ENCODE measurements at places on chromosomes 6 and 20.

- DNase-seq, result no peak
Measured at GRCh38 chr6:39490108-39490507, 167.6 kb upstream of the KCNK16 start.

DNA sequence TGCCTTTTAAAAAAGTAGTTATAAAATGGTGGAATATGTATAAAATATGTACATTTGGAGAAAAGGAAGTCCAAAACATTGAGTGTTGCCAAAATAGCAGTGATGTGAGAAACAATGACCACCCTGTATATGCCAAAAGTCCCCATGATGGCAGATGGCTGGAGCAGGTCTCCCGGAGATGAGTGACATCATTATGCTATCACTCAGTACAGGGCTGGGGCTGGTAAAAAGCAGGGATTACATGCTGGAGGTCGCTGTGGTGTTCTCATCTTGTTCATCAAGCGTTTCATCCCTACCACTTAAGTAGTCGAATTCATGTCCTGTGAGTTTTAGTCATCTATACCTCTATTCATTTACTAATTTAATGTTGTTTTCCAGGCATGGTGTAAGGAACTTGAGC is 315.3 kb upstream of the SLC35B3 start:
- no peak for DNase-seq

- DNase-seq, result no peak
Measured at GRCh38 chr20:22581437-22582385, 2.7 kb downstream of the FOXA2 start.

DNA sequence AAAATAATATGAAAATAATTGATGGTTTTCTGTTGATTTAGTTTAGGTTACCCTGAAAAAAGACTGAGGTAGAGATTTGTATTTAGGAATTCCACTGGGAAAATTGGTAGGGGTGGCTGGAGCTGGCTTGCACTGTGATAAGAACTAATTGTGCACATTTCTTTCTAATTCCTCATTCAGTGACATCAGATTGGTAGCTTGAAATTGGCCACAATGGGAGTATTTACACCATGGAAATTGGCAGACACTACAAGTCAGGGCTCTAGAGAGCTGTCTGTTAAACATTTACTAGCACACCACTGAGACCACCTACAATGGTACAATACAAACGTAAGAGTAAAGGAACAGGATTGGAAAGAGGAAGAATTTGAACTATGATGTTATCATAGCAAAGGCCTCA is 52.0 kb upstream of the ISM1 start:
- DNase-seq, result no peak

GRCh38 chr20:32204205-32205109 is 3.1 kb downstream of the PLAGL2 start:
- no peak for DNase-seq

DNA sequence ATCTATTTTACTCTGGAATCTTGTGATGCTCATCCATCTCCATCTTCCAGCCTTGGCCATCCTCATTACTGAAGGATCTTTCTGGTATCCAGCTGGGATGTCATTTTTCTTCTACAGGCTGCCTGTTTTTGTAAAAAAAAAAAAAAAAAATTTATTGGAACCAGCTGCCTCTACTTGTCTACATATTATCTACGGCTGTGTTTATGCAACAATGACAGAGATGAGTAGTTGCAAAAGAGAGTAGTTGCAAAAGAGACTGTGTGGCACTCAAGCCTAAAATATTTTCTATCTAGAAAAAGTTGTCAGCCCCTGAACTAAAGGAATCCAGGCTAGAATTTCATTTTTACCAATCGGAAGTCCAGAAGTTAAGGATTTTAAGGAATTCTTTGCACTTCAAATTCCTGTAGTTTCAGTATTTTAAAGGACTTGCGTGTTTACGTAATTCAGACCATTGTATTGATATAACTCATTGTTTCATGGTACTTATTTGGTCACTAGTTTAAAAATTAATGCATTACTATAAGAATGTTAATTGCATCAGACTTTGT is 38.6 kb upstream of the PLCG1 start:
- peak; percentile 26 for DNase-seq

DNA sequence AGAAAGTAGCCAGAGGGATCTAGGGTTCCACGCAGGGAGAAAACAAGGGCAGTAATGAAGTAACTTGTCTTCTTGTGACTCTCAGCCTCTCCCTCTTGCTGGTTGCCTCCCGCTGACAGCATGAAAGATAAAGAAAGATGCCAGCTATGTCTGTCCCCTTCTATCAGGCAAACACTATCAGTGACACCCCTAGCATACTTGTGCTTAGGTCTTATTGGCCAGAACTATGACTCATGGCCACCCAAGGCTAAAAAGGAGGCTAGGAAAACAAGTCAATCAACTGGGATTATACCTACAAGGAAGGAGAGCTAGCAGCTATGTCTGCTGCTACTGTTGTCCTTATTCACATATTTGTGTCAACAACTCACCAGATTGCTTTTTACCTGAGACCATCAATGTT is 206.8 kb upstream of the SOX4 start:
- no peak for DNase-seq

GRCh38 chr6:145031001-145031400 is 704.3 kb downstream of the EPM2A start:
- no peak for DNase-seq

DNA sequence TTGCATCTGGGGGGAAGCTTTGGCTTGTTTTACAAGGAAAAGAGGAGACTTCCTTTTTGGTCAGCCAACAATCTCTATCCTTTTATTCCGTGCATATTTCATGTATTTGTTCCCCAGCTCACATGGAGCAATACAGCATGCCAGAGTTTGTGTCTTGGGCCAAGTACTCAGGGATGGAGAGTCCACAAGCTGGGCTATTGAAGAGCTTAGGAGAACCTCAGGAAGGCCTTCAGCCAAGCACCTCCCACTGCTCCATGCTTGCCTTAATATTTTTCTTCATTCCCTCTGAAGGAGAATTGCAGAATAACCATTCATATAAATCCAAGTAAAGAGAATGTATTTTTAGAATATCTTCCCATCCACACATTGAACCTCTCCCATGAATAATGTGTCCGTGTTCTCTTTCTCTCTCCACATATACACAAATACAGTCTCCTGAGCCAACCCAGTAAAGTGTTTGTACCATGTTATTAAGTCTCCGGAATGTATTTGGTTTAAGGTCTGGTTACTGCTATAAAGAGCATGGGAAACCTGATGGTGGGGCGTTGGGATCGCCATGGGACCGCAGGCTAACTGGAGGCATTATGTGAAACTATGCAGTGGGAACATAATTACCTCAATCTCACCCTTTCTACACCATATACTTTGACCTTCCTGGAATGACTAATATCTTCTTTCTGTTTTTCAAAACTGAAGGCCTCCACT is 3.0 kb downstream of the LAMA4 start:
- peak; percentile 46 for DNase-seq

DNA sequence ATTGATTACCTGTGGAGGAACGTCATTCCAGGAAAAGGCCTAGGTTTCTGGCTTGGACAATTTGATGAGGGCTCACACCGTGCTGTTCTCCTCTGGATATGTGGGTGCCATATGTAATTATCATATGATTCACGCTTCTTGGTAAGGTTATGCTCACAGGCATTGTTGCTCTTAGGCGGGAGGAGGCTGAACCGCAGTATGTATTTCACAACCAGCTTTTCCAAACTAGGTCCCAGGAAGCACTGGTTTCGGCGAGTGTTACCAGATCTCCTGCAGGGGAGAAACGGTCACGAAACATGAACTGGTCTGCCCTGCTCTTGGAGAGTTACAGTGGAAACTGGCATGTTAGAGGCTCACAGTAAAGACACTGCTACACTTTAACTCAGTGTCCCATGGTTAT is 793 bp upstream of the FAM50B start:
- no peak for DNase-seq

DNA sequence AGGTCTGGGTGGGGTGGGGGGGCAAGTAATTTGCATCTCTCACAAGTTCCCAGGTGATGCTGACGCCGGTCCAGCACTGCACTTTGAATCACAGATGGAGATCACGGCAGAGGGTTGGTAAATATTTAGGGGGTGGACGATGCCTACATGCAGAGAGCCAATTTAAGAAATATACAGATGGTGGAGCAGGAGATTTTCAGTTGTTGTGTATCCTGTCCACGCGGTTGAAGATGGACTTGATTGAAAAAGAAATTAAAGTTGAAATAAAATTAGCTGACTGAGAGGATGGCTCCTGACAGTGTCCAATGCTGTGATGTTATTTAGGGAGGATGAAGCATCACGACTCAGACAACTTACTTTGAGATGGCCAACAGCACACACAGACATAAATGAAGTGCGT is 74.6 kb downstream of the PHACTR3 start:
- DNase-seq, result no peak

- no peak for DNase-seq
Measured at GRCh38 chr6:21840428-21840827, 246.9 kb downstream of the SOX4 start.

- no peak for DNase-seq
Measured at GRCh38 chr6:158184608-158185007, 16.5 kb downstream of the GTF2H5 start.

GRCh38 chr6:15800841-15801617 is 138.2 kb upstream of the DTNBP1 start:
- no peak for DNase-seq

GRCh38 chr6:99236010-99236409 is 113.5 kb downstream of the FAXC start:
- DNase-seq, result no peak

- DNase-seq, result no peak
Measured at GRCh38 chr6:163398815-163399214, 15.7 kb upstream of the QKI start.

GRCh38 chr6:30683183-30683979 is 3.1 kb downstream of the PPP1R18 start:
- no peak for DNase-seq

DNA sequence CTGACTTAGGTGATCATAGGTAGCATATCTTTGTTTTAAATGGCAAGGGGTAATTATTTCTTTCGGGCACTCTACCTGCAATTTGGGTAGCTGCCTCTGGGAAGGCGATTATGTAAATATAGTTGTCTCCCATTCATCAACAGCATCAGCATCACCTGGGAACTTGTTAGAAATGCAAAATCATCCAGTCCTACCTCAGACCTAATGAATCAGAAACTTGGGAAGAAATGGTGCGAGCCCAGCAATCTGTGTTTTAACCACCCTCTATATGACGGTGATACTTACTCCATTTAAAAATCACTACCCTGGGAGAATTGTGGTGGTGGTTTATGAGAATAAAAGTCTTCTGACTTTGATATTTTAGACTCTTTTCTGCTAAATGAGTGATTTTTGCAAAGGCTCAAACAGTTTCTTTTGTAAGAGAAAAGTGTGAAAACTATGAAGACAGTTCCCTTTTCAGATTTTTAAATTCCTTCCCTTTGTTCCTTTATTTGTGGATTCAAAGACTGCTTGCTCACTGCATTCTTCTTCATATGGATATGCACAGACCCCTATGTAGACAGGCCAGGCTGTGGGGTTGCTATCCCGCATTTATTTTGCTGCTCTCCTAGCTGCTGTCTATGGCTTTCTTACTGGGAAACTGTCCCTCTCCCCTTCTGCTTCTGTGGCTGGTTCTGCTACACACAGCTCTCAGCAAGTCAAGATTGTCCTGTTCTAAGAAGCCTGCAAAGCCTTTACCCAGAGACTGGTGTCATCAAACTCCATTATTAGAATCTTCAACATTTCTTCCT is 365.3 kb downstream of the RNF144B start:
- DNase-seq, result no peak

GRCh38 chr6:97064578-97064977 is 140.1 kb downstream of the KLHL32 start:
- no peak for DNase-seq

DNA sequence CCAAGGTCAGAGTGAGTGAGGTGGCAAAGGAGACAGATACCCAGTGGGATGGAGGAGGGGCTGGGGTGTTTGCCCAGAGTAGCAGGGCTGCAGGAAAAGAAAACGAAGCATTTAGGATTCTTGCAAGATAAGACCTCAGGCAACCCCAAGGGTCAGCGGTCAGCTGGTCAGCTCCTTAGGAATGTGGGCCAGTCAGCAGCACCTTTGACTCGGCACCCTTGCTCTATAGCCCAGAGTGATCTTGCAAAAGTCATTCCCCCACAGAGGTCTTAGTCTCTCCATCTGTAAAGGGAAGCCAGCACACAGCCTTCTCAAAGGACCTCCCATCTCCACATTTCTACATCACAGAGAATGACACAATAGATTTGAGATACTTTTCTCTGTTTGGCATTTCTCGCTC is 56.7 kb downstream of the VEGFA start:
- no peak for DNase-seq

- no peak for DNase-seq
Measured at GRCh38 chr6:26367114-26367513, 2.1 kb downstream of the BTN3A2 start.

- DNase-seq, result no peak
Measured at GRCh38 chr6:11329726-11330412, 97.4 kb upstream of the NEDD9 start.

GRCh38 chr6:143165315-143165855 is 104.7 kb downstream of the AIG1 start:
- DNase-seq, result no peak

GRCh38 chr6:89361171-89361570 is 8.6 kb upstream of the UBE2J1 start:
- no peak for DNase-seq

GRCh38 chr6:97133067-97133466 is 149.9 kb downstream of the MMS22L start:
- DNase-seq, result no peak

DNA sequence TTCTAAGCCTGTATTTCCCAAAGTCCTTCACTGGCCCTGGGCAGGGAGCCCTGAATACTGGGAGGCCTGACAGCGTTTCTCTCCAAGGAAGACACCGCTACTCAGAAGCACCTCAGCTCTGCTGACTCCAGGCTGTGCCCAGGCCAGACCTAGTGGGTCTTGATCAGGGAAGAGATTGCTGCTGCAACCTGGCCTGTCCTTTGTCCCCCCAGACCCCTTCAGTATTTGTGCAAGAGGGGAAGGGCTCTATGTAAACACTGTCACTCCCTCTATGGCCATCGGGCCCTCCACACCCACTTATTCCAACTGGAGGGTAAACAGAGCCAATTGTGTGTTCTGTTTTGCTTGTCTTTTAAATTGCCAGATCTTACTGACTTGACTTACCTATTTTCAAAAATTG is 20.6 kb downstream of the PLEKHG1 start:
- no peak for DNase-seq

DNA sequence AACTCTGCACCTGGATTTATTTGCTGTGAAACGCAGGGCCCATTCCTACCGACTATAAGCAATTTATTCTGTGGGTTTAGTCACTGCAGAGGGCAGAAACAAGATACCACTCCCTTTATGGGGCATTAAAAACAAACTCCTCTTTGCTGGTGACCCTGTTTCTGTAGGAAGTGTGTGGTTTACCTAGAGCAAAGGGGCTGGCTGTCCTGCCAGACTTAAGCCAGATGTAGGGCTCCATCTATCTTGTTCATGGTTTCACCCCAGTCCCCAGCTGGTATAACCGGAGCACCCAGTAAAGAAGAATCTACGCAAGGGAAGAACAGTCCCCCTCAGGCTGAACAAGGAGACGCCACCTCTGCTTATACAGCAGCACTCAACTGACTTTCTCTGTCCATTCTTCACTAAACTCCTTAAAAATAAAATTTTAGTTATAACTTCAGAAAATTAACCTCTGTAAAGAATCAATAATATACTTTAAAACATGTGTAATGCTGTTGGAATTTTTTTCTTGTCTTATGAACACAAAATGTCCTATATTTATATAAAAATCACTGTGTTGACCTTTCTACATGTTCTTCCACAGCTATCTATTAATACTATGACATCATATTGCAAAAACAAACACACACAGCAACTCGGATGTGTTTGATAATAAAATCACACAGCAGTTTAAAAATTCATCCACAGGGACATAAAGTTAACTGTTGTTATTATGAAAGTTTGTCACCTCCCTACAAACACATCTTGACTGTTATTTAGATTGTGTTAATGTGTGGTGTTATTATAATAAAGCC is 126.1 kb upstream of the RPS6KA2 start:
- DNase-seq, result no peak

Measured in AG04449 (cell line).